CD8-positive, alpha-beta T cell (primary cell): ENCODE measurements at places on chromosomes 5 and 9.

DNA sequence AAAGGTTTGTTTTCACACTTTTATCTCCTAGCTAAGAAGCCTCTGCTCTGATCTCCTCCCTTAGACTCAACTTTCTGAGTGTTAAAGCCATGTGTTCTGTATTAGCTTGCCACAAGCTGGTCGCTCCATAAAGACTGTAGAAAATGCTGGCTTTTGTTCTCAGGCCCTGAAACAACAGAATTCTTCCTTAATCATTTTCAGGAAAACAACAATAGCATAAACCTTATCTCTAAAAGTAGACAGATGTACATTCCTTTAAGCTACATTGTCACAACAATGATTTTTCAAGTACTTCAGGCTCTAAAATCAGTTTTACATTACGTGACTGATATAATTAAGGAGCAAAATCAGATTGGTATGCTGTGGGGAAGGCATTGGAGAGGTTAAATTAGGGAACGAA lies 41.9 kb downstream of the VCAN start:
- DNase-seq, result no peak

DNA sequence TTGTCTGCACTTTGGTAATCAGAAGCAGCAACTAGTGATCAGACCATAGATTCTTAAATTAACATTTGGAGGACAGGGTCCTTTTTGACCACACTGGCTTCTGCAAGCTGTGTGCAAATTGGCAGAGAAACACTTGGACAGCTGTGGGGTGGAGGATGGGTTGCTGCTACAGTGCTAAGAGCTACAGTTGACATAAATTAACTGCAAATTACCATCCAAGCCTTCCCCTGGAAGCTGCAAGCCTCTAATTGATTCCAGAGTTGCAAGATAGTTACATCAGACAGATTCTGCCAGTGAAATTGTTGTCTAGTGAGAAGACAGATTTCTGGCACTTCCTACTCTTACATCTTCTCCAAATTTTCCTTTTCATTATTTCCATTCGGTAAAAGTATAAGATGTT lies 517.7 kb downstream of the DIRAS2 start:
- no peak for DNase-seq

DNA sequence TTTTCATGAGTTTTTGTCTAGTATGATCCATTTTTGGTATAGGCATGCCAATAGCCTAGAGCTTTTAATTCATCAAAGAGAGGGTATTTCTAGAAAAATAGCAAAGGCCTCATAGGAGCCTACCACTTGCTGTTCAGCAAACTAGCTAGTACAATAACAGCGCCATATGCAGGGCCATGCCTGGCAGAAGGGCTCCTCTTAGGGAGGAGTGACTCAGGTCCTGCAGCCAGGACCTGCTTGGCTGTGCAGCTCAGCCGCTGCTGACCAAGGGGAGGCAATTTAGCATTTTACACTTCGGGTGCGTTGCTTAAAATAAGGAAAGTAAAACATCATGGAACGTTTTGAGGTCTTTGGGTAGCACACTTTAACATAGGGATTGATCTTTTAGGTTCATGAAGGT lies 100.6 kb downstream of the TRIO start:
- no peak for DNase-seq

- no peak for DNase-seq
These were observed 70.8 kb downstream of the MFAP3 start for GRCh38 chr5:154109416-154110106.

GRCh38 chr5:43772764-43773477 lies 169.9 kb downstream of the NNT start:
- no peak for DNase-seq
